ENCODE measurements at places on chromosomes 2 and 18. TPM values are rescaled to one million over a fixed set of nuclear protein-coding genes. Genes with fewer than 3 reads are reported as not detected.

Gene CWC22
- 20.0 TPM for total RNA-seq

Gene TMEM247
- not detected for total RNA-seq

Gene SLC4A3
- total RNA-seq = not detected

Gene NRP2
- 2.1 TPM for total RNA-seq

Gene NMS
- total RNA-seq = not detected

Gene GKN2
- total RNA-seq = not detected

Gene ITGB6
- total RNA-seq = not detected

Gene KCNE4
- total RNA-seq = not detected

Gene COL5A2
- total RNA-seq = 0.39 TPM

Gene CCDC121
- total RNA-seq = 4.7 TPM

Gene ACMSD
- not detected for total RNA-seq

Gene ELOA2
- not detected for total RNA-seq

Gene POTEC
- not detected for total RNA-seq

Gene PMAIP1
- total RNA-seq = 21.1 TPM

Gene ASB18
- total RNA-seq = not detected

Gene RABL2A
- total RNA-seq = 26.3 TPM

Gene TEX44
- not detected for total RNA-seq
